ENCODE measurements at places on chromosomes 1 and 21.

DNA sequence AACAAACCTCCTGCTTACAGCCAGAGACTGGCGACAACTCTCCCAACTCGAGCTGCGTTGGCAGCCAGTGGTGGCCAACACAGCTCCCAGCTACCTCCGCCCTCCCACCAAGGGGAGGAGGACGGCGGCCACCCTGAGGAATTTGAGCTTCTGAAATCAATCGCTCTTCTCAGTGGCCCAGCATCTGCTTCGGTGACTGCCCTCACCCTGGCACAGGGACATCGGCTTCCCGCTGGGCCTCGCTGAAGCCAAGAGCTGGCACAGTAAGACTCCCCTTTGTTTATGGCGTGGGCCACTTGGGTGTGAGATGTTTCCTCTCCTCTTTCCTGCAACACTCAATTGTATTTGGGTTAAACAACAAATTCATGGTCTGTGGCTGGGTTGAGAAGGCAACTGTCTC, 136.2 kb downstream of the ZBTB18 start:
- no peak for DNase-seq

GRCh38 chr1:33130297-33130696, 49.3 kb downstream of the AZIN2 start:
- DNase-seq = no peak

- DNase-seq = no peak
These were observed 3.4 kb downstream of the HENMT1 start for GRCh38 chr1:108657356-108658080.

- DNase-seq = no peak
These were observed 46.7 kb downstream of the SMYD3 start for GRCh38 chr1:246460406-246460805.

- no peak for DNase-seq
These were observed 94.1 kb upstream of the VANGL1 start for GRCh38 chr1:115547696-115548095.

DNA sequence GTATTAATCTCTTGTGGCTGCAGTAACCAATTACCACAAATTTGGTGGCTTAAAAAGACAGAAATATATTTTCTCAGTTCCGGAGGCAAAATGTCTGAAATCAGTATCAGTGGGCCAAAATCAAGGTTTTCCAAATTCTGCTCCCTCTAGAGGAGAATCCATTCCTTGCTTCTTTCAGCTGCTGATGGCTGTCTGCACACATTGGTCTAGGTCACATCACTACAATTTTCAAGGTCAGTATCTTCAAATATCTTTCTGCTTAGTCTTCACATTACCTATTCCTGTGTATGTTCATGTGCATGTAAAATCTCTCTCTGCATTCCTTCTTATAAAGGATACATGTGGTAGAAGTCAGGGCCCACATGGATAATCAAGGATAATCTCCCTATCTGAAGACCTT, 999.4 kb downstream of the KCNT2 start:
- DNase-seq = no peak

GRCh38 chr1:223756806-223757700, 44.7 kb downstream of the CAPN2 start:
- DNase-seq = no peak

GRCh38 chr1:200969726-200970561, 53.6 kb downstream of the KIF21B start:
- DNase-seq = no peak

- DNase-seq = no peak
These were observed 10.9 kb downstream of the BTBD19 start for GRCh38 chr1:44819196-44819607.

- DNase-seq = no peak
These were observed 344.0 kb downstream of the ASTN1 start for GRCh38 chr1:176820391-176821031.

- DNase-seq = no peak
These were observed 9.2 kb upstream of the TTC22 start for GRCh38 chr1:54810153-54810942.

- no peak for DNase-seq
These were observed 181.5 kb upstream of the C1orf105 start for GRCh38 chr1:172238965-172239364.

GRCh38 chr1:165671526-165671925, 26.8 kb downstream of the ALDH9A1 start:
- no peak for DNase-seq

- no peak for DNase-seq
These were observed 33.0 kb downstream of the ZNF496 start for GRCh38 chr1:247298701-247299100.

DNA sequence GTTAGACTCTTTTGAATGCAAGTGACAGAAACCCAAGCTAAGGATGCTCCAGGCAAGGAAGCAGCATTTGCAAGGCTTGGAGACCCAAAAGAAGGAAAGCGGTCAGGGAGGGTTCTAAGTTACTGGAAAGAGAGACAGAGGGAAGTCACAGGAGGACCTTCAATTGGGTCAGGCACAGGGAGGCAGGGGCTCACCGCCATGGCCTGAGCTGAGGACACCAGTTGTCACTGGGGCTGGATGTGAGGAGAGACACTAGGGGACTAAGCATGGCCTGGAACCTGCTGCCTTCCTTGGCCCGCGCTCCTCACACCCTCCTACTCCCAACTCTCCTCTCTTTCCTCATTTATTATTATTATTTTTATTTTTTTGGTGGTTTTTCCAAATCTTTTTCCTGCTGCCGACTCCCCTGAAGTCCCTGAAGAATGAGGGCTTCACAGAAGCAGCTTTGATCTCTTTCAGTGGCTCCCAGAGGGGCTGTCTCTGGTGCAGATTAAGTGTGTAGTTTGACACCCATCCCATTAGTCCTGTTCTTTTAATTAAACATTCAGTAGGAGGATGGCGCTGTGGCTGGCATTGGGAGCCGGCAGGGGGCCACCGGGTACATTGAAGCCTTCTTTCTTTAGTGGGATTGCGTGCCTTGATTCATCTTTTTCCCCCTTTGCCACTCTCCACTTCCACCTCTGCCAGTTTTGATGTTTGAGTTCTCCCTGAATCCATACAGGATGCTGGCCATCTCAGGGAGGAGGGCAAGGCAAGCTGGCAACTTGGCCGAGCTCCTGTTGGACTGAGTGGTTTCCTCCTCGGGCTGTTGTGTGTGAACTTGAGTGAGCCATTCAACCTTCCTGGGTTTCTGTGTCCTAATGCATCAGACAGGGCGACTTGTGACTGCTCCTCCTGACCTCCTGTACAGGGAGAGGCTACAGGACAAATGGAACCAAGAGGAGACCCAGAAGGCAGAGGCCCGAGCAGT, 59.3 kb downstream of the MDM4 start:
- no peak for DNase-seq

DNA sequence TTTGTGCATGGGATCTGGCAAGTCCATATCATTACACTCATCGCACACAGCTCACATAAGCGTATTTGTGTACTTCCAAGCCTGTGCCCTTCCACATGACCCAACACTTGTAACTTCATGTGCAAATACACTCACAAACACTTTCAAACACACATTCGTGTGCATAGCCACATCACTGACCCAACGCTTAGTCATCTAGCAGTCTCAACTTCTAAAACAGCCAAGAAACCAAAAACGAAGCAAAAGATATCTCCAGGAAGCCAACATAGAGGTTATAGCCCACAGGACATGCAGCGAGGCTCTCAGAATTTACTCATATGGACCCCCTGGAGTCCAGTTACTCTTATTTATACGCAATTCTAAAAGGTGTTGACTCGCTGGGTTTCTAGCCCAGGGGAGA, 10.9 kb upstream of the GOLT1A start:
- no peak for DNase-seq

- DNase-seq = no peak
These were observed at the start of gene CDA for GRCh38 chr1:20588634-20589225. Gene CDA (plus strand): TSS chr1:20589097. CDS start chr1:20589130, 33 bp downstream.

- no peak for DNase-seq
These were observed 381.2 kb downstream of the PTPRC start for GRCh38 chr1:199020051-199020450.

DNA sequence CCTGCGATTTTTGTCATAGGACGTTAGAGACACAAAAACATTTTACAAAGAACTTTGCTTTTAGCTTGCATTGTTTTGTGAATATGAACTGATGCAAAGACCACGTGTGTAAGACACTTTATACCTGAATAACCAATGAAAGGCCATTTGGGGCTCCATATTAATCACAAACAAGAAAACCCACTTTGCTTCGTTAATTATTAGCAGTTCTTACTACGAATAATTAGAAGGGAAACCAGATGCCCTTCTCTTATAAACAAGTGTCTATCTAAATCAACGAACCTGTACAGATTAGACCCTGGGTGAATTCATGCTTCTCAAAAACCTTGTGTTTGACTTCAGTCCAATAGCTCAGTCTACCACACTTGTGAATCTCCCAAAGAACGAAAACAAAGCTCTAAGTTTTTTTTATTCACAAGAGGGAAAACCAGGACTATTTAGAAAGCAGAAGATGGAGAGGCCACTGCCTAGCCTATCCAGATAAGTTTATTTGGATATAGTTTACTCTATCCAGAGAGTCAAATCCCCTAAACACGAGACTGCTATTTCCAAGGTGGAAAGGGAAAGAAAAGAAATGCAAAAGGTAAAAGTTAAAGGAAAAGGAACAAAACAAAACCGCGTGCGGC, 897 bp downstream of the CYYR1 start:
- no peak for DNase-seq

GRCh38 chr1:219235903-219236481, 62.3 kb downstream of the LYPLAL1 start:
- no peak for DNase-seq

GRCh38 chr1:75135573-75136194, 1.5 kb downstream of the LHX8 start:
- DNase-seq = no peak

GRCh38 chr1:53633073-53633704, 105.8 kb downstream of the GLIS1 start:
- DNase-seq = no peak

- DNase-seq = no peak
These were observed 253.2 kb downstream of the PTPRC start for GRCh38 chr1:198892065-198892464.

DNA sequence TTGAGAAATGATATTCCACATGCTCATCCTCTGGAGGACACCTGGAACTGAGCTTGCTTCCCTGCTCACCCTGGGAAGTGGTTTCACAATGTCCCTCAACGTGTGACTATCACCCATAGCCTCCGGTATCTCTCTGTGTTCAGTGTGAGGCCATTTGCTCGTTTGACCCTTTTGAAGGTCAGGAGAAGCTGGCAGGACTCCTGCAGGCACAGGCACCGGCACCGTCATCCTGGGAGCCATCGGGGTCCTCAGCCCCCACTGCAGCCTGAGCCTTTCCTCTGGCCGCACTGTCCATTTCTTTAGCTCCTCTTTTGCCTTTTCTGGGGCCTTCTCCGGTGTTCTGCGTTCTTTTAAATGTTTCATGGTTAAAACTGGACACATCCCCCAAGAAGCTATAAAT, 159.6 kb upstream of the COL6A1 start:
- no peak for DNase-seq

DNA sequence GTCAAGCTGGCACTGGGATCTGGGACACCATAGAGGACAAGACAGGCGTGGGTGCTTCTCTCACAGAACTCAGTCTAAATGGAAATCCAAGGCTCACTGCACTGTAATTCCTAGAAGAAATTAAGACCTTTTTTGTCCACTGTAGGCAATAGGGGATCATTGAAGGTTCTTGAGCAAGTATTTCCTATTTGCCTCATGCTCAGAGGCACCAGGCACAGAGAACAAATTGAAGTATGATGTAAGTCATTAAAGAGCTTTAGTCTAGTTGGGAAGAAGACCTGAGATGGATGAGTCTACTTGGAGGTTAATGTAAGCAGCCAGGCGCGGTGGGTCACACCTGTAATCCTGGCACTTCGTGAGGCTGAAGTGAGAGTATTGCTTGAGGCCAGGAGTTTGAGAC, 34.6 kb downstream of the EIF2D start:
- no peak for DNase-seq

DNA sequence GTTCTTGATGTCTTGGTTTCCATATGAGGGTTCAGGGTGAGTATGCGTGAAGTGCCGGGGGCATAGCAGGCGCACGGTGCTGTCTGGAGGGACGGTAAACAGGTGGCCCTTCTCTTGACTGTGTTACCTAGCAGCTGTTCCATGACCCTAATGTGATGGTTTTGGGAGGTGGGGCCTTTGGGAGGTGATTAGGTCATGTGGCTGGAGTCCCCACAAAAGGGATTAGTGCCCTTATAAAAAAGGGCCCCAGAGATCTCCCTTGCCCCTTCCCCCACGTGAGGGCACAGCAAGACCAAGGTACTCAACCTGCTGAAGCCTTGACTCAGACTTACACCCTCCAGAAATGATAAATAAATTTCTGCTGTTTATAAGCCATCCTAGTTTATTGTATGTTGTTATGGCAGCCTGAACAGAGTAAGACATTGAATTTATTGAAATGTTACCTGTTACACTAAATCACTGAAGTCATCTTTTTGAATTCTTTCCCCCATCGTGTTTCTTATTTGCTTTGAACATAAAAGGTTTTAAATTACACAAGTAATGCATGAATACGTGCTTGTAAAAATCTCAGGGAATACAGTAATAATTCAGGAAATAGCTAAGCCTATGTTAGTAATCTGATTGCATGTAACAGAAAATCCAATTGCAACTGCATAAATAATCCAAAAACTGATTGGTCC, 15.6 kb downstream of the TRAPPC10 start:
- no peak for DNase-seq

DNA sequence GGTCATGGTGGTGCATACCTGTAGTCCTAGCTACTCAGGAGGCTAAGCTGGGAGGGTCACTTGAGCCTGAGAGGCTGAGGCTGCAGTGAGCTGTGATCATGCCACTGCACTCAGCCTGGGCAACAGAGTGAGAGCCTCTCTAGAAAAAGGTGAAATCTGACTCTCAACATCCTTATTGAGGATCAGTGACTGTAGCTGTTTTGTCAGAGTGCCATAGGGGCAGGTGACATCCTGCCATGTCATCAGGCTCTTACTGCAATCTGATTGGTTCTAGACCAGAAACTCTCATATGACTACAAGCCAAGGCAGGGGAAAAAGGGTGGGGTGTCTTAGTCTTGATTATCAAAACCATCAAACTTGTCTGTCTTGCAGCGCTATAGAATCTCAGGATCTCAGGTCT, 62.8 kb upstream of the NGF start:
- DNase-seq = no peak

DNA sequence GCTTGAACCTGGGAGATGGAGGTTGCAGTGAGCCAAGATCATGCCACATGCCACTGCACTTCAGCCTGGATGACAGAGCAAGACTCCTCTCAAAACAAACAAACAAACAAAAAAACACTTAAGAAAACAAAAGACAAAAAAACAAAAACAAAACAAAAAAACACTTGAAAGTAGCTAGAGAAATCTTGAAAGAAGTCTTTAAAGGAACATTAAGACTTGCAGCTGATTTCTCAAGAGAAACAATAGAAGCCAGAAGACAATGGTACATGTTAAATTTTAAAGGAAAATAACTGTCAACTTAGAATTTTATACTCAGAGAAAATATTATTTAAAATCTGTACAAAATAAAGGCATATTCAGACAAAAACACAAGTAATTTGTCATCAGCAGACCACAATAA, 71.3 kb downstream of the HLX start:
- DNase-seq = no peak

- DNase-seq = no peak
These were observed 5.6 kb downstream of the USP25 start for GRCh38 chr21:15735409-15735808.
